Activated CD4-positive, alpha-beta memory T cell treated with anti-CD3 and anti-CD28 coated beads for 36 hours (primary cell): ENCODE measurements at places on chromosomes 5 and 9.
A peak's percentile ranks its signal among the peaks of the same experiment; 100 is the strongest.

DNA sequence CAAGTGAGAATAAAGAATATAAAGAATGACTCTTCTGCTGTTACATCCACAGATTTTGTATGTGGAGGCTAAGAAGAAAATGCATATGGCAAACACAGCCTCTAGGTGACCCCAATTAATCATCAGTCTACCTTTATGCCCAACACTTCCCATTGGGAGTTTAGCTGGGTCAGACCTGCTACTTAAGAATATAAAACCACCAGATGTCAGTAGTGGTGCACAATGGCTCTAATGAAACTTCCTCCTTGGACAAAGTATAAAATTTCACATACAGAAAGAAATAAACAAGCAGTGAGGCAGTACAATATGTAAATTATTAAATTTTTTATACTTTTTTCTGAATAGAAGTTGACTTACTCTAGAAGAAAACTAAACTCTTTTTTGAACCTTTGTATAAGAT is 539.9 kb downstream of the BRINP1 start:
- H3K27ac ChIP-seq = no peak overlapping the region
- no peaks in the 10 kb centered on the region for H3K4me1 ChIP-seq
- no peak for DNase-seq
- no peak overlapping the region for H3K4me3 ChIP-seq
- no peaks in the 10 kb centered on the region for H3K27me3 ChIP-seq

GRCh38 chr5:111953351-111954127 is 196.5 kb upstream of the NREP start:
- H3K27me3 ChIP-seq = peaks cover 4% of the 10 kb centered on the region
- no peak overlapping the region for H3K27ac ChIP-seq
- DNase-seq = no peak
- H3K36me3 ChIP-seq = no peaks in the 10 kb centered on the region

DNA sequence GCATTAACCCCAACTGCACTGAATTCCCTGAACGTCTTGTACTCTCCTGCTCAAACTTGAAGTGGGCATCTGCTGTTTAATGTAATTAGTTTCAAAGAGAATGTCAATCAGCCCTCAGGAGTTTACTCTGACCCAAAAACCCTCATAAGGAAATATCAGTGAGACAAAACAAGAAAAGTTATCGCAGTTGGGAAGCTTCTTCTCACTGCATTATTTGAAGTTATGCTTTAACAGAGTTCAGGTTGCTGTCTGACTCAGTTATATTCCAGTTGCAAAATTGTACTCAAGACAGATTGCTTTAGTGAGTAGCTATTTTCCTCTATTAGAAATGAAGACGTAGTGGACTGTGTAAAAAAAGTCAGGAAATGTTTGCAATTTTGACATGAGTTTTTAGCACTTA is 52.1 kb downstream of the PPIC start:
- H3K27ac ChIP-seq = no peak overlapping the region
- H3K36me3 ChIP-seq = no peaks in the 10 kb centered on the region
- no peak for DNase-seq
- no peaks in the 10 kb centered on the region for H3K27me3 ChIP-seq

DNA sequence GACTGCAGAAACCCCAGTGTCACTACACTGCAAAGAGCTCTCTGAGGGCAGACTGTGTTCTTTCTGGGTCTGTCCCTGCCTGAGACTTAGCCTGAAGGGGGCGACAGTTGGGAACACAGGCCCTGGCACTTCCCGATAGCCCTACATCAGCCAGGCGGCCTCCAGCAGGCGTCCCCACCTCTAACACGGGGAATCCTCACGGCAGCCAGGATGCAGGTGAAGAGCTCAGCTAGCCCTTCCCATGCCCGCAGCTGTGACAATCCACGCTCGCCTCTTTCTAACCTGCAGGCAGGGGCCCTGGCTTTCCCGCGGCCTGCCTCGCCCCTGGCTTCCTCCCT is 5.9 kb downstream of the MED22 start:
- peaks cover 27% of the 10 kb centered on the region for H3K4me1 ChIP-seq
- no peaks in the 10 kb centered on the region for H3K27me3 ChIP-seq
- no peak for DNase-seq
- no peak overlapping the region for H3K4me3 ChIP-seq
- H3K36me3 ChIP-seq = peaks cover 28% of the 10 kb centered on the region
- H3K27ac ChIP-seq = no peak overlapping the region

GRCh38 chr9:131008909-131009618 is at the start of gene LAMC3:
Gene LAMC3 (plus strand): TSS chr9:131009174. CDS start chr9:131009215, 41 bp downstream.
- H3K27me3 ChIP-seq = peaks cover 32% of the 10 kb centered on the region
- no peaks in the 10 kb centered on the region for H3K4me1 ChIP-seq
- H3K36me3 ChIP-seq = no peaks in the 10 kb centered on the region
- no peak for DNase-seq

- no peak within 1 kb of the TSS for H3K27ac ChIP-seq
- no peaks in the 10 kb centered on the region for H3K36me3 ChIP-seq
- DNase-seq = peak; percentile 27
- H3K4me1 ChIP-seq = peaks cover 7% of the 10 kb centered on the region
Observed at GRCh38 chr5:150155258-150156026, at the start of gene PDGFRB. Gene PDGFRB (minus strand): TSS chr5:150155845. CDS start chr5:150137047, 18,798 bp downstream.

- no peak overlapping the region for H3K27ac ChIP-seq
- no peaks in the 10 kb centered on the region for H3K4me1 ChIP-seq
- H3K36me3 ChIP-seq = no peaks in the 10 kb centered on the region
- peaks cover 13% of the 10 kb centered on the region for H3K27me3 ChIP-seq
Observed at GRCh38 chr5:14173377-14174229, 30.5 kb downstream of the TRIO start.

- no peaks in the 10 kb centered on the region for H3K36me3 ChIP-seq
- peaks cover 50% of the 10 kb centered on the region for H3K4me1 ChIP-seq
- H3K27me3 ChIP-seq = no peaks in the 10 kb centered on the region
- no peak for DNase-seq
Observed at GRCh38 chr9:87796196-87796595, 70.3 kb downstream of the CTSL start.

DNA sequence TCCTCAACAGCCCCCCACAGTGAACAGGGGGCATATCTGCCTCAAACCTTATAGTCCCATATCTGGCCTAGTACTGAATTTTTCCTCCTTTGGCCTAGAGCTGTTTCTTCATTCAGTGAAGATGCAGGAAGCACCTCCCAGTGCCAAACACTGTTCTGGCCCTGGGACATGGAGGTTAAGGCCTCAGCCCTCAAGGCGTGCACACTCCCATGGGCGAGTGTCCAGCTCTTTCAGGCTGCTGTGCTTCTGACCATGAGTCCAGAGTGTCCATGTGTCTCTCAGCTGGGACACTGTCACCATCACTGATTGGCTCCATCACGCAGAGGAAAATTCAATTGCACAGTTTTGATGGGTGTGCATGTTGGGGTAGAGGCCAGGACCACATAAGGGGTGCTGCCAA is 151.5 kb downstream of the PAX5 start:
- peaks cover 5% of the 10 kb centered on the region for H3K27me3 ChIP-seq
- H3K27ac ChIP-seq = no peak overlapping the region
- H3K4me1 ChIP-seq = no peaks in the 10 kb centered on the region
- DNase-seq = no peak

- peaks cover 10% of the 10 kb centered on the region for H3K36me3 ChIP-seq
- no peak overlapping the region for H3K4me3 ChIP-seq
- H3K27ac ChIP-seq = no peak overlapping the region
- H3K27me3 ChIP-seq = no peaks in the 10 kb centered on the region
- H3K4me1 ChIP-seq = peaks cover 2% of the 10 kb centered on the region
- DNase-seq = no peak
Observed at GRCh38 chr9:100112677-100113336, 13.8 kb downstream of the INVS start.

DNA sequence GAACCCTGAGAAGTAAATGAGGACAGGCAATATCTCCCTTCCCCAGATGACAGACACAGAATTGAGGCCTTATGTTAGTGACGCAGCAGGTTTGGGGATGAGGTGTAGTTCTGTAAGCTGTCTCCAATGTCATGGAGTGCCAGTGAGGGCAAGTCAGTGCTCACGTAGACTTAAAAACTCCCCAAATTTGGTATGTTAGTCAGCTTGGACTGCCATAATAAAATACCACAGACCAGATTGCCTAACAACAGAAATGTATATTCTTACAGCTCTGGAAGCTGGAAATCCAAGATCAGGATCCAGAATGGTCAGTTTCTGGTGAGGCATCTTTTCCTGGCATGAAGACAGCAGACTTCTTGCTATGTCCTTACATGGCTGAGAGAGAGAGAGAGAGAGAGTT is 14.9 kb downstream of the FOXI1 start:
- H3K27ac ChIP-seq = no peak overlapping the region
- DNase-seq = no peak
- H3K36me3 ChIP-seq = no peaks in the 10 kb centered on the region
- H3K4me3 ChIP-seq = no peak overlapping the region
- H3K27me3 ChIP-seq = peaks cover 8% of the 10 kb centered on the region

GRCh38 chr5:35518104-35518503 is 99.6 kb upstream of the SPEF2 start:
- DNase-seq = no peak
- no peak overlapping the region for H3K4me3 ChIP-seq
- no peaks in the 10 kb centered on the region for H3K27me3 ChIP-seq
- no peaks in the 10 kb centered on the region for H3K4me1 ChIP-seq

- H3K27me3 ChIP-seq = peaks cover 33% of the 10 kb centered on the region
- H3K4me1 ChIP-seq = peaks cover 10% of the 10 kb centered on the region
- no peaks in the 10 kb centered on the region for H3K36me3 ChIP-seq
- no peak overlapping the region for H3K4me3 ChIP-seq
- no peak overlapping the region for H3K27ac ChIP-seq
Observed at GRCh38 chr9:109307380-109308240, 13.2 kb downstream of the EPB41L4B start.
